Activated CD4-positive, alpha-beta memory T cell treated with anti-CD3 and anti-CD28 coated beads for 36 hours (primary cell): ENCODE measurements at places on chromosomes 11 and 22. TPM values are rescaled to one million over a fixed set of nuclear protein-coding genes. Genes with fewer than 3 reads are reported as not detected.

- DNase-seq, result no peak
Observed at GRCh38 chr11:8263109-8263768, 439 bp downstream of the LMO1 start.

DNA sequence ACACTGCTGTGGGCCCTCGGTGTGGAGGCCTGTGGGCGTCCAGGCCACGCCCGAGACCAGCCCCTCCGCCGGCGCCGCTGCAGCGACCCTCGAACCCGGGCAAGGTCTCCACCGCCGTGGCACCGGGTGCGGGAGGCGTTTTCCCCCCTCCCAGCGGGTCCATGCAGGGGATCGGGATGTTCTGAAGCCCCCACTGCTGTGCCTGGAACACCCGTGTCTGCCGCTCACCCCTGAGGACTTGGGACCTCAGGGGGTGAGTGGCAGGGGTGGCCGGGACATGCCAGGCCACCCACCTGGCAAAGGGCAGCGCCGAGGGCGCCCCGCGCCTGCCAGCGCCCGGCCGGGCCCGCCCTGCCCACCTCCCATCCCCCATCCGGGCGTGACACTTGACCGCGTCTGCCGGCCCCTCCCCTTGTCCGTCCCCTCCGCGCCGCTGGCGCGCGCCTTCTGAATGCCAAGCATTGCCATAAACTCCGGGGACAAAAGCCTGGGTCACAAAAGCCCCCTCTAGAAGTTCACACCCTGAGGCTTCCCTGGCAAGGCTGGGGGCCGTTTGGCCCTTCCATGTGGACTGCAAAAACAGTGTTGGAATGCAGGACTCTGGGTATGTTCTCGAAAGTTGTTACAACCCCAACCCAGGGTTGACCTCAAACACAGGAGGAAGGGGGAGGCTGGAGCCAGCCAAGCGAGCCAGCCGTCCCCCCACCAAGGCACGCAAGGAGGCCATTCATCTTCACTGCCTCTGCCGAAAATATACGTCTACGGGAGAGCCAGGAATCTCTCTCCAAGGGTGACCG, 819 bp upstream of the KCNQ1OT1 start:
- peak; percentile 60 for DNase-seq

GRCh38 chr11:93783765-93784144, 327 bp upstream of the MED17 start:
- no peak for DNase-seq

GRCh38 chr11:36141196-36141953, 147.8 kb downstream of the COMMD9 start:
- no peak for DNase-seq

- DNase-seq, result no peak
Observed at GRCh38 chr11:87438416-87438815, 400.7 kb downstream of the TMEM135 start.

DNA sequence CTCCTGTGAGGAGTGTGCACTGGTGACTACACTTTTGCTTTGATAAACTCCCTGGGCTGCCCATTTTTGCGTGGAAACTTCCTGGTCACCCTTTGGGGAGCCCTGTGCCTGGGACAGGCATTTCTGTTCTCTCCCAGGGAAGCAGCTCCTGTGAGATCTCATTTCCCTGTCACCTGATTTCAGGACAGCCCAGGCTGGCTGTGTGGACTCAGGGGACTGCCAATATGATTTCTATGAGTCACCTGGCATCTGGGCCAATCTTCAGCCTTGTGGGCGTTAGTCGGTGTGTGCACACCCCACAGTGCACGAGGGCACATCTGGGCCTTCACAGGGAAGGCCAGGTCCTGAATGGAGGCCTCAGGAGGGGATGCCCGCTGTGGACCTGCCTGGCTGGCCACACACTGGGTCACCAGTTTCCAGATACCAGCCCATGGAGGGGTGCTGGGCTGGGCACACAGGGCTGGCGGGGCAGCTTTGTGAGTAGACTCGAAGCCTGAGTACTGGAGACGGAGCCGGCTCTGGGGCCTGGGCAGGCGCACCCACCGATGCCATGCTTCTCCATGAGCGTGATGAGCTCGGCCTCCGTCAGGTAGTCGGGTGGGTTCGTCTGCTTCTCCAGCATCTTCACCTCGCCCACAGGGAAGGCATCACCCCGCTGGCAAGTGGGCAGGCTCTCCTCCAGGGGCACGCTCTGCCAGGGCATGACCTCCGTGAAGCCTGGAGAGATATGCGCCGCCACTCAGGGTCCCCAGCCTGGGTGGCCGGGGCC, 9.4 kb upstream of the PPM1F start:
- no peak for DNase-seq

GRCh38 chr11:67418476-67419281, 3.2 kb downstream of the CARNS1 start:
- no peak for DNase-seq

GRCh38 chr11:31805629-31806185, 5.4 kb downstream of the PAX6 start:
- DNase-seq, result no peak

DNA sequence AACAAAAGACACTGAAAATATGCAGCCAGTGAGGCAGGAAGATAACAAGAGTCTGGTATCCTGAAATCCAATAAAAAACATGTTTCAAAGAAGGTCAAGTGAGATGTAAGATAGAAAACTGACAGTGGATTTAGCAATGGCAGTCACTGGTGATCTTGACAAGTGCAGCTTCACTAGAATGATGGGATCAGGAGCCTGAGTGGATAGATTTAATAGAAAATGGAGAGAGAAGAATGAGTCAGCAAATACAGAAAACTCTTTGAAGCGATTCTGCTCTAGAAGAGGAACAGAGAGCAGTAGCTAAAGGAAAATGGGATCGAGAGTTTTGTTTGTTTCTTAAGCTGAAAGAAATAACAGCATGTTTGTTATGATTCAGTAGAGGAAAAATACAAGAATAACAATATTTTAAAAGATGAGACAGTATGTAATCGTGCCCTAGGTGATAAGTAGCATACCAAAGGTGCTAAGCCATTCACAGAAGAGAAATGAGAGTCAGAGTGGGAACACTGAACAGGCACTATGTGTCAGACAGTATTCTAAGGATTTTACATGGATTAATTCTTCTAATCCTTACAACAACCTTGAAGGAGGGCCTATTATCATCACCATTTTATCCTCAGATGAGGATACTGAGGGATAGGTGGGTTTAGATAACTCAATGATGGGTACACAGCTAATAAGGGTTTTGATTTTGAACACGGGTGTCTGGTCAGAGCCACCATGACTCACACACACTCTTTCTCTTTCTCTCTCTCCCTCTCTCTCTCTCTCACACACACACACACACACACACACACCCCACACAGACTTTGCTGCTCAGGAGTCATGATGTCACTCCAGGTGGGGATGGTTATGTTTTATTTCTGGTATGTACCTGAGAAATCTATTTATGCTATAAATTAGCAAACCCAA, 36.3 kb downstream of the MRE11 start:
- no peak for DNase-seq

DNA sequence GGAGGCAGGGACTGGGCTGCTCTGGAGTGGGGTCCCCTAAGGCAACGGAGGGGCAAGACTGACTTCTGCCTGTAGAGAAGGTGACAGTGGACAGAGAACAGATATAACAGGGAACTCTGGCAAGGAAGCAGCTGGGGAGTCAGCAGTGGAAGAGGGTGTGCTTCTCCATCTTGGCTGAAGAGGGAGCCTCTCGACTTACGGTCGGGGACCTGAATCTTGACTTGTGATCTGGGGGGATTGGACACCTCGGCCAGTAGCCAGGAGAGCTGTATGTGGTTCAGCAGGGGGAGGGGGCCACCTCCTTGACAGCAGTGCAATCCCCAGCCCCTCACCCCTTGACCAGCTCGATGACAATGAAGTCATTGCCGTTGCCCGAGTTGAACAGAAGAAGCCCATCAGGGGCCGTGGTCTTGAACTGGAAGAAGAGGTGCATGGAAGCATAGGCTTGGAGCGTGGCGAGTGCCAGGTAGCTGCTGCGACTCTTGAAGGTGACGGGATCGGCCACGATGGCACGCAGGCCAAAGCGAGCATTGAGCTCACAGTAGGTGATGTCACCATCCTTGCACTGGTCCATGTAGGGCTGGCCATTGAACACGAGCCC, 60.0 kb downstream of the SLC22A12 start:
- DNase-seq, result no peak

The MAPK8IP1 gene
- 0.43 TPM for total RNA-seq

The FOSL1 gene
- total RNA-seq, result 17.7 TPM

The KCTD14 gene
- total RNA-seq, result not detected

The NAGA gene
- total RNA-seq, result 30.5 TPM
